ENCODE measurements at places on chromosomes 3 and 15.

- no peak for DNase-seq
Observed at GRCh38 chr3:42843713-42844411, 31.8 kb downstream of the CYP8B1 start.

DNA sequence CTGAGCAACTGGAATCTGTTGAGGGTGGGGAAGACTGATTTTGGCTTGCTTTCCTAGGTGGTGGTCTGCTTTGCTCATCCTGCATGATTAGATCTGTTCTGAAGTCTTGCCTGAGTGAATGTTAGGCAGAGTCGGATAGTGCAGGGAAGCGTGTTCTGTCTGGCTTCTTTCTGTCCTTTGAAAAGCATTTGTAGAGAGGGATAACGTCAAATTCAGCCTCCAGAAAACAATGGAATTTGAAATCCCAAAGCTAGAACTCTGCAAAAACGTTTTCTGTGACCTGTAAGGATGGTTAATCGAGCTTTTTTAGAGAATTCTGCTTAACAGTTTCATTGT lies 1.4 kb downstream of the GLCE start:
- DNase-seq: no peak

DNA sequence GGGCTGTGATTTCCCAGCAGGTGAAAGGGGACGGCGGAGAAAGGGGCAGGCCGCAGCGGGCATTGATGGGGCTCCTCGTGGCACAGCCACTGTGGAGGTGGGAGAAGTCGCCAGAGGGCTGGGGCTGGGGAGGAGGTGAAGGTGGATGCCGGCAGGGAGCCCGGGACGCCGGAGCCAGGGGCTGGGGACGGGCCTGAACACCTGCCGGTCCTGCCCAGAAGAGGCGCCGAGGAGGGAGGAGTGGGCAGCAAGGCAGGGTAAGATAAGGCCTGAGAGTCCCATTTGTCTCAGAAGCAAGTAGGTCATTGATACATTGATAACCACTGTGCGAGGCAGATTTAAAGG lies 571 bp upstream of the RARRES1 start:
- no peak for DNase-seq

DNA sequence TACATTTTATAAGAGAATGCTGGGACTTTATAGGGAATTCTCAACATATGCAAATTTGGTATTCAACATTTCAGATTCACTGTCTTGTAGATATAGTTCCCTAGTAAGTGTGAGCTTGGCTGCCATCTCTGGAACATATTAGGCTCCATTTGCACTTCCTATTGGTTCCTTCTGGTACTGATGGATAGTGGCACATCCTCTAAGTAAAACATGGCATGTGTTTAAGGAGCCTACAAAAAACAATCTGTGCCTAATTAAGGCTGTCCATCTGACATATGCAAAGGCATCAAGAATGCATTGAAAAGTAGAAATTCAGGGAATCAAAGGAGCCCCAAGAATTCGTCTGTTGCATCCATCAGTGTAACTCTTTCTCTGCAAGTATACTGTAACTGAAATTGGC lies 344.1 kb downstream of the UNC13C start:
- no peak for DNase-seq

- DNase-seq: no peak
Observed at GRCh38 chr3:11576453-11576852, 67.3 kb downstream of the VGLL4 start.

- DNase-seq: no peak
Observed at GRCh38 chr3:45066109-45066801, 40.2 kb downstream of the CLEC3B start.

DNA sequence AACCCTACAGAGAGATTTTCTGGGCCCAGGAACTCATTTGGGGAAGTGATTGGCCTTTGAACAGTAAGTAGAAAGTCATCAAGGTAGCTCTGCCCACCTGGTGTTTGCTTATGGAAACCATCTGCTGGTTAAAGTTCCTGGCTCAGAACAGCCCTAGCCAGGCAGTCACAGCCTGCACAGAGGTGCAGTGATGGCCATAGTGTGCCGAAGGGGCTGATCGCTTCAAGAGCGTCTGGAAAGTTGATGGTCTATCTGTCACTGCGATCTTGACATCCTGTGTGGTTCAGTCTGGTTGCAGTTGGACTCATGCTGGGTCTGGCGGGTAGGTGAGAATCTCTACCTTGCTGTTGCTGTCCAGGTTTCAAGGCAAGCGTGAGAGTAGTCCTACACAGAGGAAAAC lies 151.6 kb downstream of the SLCO3A1 start:
- no peak for DNase-seq

DNA sequence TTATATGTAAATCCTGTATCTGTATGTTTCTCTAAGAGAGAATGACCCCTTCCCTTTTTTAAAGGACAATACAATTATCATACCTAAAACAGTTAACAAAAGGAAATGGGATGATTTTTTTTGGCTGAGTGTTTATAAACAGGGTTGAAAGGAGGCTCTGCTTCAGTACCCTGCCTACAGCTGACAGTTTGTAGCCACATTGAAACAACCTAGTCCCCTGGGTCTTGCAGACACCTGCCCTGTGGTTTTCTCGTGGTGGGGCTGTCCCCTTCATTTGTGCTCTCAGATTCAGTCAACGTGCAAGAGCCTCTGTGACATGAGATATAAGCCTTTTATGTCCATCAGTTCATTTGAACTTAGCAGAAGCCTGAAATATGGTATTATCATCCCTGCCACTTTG lies 2.3 kb upstream of the HMCES start:
- DNase-seq: no peak

GRCh38 chr15:79290642-79291275 lies 8.2 kb downstream of the ANKRD34C start:
- DNase-seq: no peak

DNA sequence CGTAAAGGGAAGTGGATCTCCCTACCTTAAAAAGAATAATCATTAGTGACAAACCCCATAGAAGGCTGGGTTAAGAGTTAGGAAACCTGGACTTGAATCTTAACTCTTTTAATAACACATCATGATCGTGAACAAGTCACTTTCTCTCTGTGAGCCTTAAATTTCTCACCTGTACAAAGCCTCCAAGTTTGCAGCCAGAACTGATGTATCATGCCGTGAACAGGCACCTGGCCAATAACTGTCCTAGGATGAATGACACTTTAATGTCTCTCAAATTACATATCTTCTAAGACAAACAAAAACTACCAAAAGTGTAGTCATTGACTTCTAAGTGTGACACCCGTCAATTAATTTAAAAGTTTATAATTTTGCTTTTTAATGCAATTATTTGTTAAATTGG lies 3.9 kb downstream of the UPK1B start:
- no peak for DNase-seq

DNA sequence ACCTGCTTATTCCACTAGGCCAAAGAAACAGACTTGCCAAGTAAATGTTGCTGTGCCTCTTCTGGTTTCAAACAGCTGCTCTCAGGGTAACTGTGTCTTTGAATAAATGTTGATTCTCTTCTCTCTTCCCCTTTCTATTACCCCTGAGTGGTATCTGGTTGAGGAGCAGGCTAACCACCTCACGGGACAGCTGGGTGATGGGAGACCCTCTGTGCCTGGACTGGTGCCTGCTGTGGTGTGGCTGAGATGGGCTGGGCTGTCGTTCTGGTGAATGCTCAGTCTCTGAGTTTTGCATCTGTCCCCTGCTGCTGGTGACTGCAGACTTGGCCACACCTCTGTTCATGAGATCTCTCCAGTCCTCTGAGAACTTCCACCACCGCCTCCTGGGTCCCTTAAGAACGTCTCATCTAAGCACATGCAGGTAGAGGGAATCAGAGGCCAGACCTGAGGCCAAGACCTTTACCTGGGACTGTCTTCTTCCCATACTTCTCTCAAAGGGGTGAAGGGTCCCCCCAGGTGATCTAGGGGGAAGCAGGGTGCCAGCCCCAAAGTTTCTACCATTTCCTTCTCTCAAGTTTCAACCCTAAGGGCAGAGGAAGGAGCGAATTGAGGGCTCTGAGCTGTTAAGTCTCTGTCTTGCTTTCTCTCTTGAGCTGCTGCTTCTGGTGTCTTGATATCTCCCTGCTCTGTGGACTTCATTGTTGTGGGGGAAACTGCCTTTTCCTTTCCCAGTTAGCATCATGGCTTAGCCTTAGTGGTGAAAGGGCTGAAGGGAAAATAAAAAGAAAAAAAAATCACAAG lies 252.9 kb downstream of the EBLN2 start:
- no peak for DNase-seq

DNA sequence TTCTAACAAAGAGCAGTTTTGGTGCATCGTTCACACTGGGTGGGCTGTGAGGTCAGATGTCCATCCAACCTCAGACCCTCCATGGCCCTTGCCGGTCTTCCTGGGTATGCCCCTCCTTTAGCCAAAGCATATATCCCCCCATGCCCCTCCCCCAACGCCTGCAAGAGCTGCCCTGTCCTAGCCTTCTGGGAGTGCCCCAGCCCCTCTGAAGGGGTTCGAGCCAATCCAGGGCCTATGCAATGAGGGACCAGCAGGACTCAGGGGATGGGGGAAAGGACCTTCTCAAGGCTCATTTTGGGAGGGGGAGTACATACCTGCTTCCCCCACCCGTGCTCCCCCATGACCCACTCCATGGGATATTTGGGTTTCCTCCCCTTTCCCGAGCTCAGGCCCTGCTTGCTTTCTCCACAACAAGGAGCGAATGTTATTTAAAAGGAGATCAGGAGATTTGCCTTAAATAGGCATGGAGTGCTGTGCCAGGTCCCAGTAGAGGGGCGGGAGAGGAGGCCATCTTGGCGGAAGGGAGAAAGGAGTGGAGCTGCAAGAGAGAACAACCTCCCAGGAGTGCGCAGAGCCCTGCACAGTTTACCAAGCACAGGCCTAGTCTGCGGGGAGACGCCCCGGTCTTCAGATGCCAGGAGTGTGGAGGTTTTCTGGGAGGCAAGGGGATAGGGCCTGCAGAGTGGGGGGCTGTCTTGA lies 18.2 kb downstream of the PIF1 start:
- no peak for DNase-seq

- peak; percentile 70 for DNase-seq
Observed at GRCh38 chr3:14125193-14126016, 553 bp downstream of the TMEM43 start.

DNA sequence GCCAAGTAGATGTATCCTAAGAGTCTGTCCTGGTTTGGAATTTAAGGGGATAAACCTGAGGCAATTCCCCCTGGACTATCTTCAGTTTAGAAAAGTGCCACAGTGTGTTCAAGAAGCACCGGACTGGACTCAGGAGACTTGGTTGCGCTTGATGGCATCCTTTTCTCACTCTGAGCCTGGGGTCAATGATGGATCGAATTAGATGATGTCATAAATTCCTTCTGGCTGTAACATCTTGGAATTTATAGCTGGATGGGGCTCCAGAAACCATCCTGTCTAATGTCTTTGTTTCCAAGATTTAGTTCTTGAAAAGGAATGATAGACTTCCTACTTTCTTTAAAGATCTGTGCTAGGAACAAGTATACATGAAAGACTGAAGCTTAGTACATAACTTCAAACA lies 280.6 kb downstream of the LPP start:
- no peak for DNase-seq

- no peak for DNase-seq
Observed at GRCh38 chr3:160637086-160637485, 39.9 kb upstream of the ARL14 start.

DNA sequence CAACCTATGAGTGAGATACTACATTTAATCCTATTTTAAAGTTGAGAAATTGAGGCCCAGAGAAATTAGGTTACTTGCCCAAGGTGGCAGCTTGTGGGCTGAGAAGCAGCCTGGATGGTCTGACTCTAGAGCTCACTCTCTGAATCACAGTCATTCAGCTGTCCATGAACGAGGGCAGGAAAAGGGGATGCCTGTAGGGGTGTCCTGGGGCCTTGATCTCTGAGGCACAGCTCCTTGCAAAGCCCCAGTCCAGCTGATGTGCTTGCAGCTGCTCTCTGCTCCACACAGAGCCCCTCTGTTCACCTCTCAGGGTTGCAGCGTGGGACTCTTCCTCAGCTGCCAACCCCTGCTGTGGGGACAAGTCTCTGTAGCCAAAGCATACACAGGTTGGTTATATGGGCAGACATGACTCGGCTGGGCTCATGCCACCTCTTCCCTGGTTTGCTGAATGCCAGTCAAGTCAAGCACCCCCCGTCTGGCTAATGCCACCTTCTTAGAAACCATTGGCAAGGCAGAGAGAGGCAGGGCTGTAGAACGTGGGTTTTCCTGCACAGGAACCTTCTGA lies 56.8 kb downstream of the GASK1A start:
- no peak for DNase-seq

- no peak for DNase-seq
Observed at GRCh38 chr3:57298041-57298440, 5.6 kb upstream of the ASB14 start.

- DNase-seq: peak; percentile 53
Observed at GRCh38 chr3:4821338-4821737, 157.9 kb upstream of the BHLHE40 start.

Measured in activated CD4-positive, alpha-beta T cell treated with anti-CD3 and anti-CD28 coated beads for 4 hours (primary cell).